Ovary (tissue), 10 donors: ENCODE measurements at places on chromosomes 11 and 22.

- DNase-seq = no peak
These were observed 3.7 kb upstream of the COMT start for GRCh38 chr22:19937616-19938473.

DNA sequence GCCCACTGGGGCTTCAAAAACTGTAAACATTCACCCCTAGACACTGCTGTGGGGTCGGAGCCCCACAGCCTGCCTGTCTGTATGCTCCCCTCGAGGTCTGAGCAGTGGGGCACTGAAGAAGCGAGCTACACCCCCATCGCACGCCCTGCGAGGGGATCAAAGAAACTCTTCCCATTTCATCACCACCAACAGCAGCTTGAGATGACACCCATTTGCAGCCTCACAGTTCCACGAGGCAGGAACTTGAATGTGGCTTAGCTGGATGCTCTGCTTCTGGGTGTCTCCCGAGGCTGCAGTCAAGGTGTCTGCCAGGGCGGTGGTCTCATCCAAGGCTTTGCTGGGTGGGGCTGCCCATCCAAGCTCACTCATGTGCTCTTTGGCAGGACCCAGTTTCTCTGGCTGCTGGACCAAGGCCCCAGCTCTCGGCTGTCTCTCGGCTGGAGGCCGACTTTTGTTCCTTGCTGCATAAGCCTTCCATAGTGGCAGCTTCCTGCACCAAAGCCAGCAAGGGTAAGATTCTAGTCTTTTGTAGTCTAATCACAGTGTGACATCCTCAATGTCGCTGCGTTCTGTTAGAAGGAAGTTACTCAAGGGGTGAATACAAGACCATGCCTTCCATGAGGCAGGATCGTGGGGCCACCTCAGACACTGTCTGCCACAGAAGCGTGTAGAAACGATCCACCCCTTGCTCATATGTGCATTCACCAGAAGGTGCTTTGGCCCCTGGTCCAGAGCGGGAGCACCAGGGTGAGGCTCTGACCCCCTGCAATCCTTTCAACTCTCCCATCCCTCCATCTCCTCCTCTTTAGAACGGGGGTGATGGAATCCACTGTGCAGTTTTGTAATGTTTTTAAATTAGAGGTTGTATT is 46.2 kb upstream of the SEPTIN5 start:
- DNase-seq = no peak

DNA sequence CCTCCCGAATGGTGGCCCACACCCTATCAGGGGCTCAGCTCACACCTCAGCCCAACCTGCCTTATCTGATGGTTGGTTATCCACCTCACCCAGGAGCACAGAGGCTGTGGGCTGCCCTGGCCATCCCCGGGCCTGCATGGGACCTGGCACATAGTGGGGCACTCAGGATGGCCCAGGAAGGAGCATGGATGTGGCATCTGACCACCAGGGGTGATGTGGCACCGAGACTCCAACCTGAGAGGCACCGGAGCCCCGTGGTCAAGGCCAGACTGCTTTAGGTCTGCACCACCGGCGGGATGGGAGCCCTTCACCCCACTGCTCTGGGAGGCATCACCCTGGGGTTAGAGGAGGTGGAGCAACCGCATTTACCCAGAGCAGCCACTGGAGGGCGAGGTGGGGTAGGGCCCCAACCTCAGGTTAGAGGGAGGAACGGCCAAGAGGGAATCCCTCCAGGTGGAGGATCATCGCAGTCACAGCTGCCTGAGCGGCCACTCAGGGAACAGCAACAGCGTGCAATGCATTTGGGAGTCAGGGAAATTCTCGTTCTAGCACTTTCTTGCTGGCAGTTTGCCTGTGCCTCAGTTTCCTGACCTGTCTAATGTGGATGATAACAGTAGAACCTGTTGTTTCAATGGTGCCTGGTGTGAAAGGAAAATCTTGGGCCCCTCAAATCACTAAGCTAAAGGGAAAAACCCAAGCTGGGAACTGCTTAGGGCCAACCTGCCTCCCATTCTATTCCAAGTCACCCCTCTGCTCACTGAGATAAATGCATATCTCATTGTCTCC is 52.9 kb upstream of the CARS1 start:
- DNase-seq = no peak

- DNase-seq = no peak
These were observed 9.3 kb downstream of the ATP5MGL start for GRCh38 chr22:42630901-42631602.

DNA sequence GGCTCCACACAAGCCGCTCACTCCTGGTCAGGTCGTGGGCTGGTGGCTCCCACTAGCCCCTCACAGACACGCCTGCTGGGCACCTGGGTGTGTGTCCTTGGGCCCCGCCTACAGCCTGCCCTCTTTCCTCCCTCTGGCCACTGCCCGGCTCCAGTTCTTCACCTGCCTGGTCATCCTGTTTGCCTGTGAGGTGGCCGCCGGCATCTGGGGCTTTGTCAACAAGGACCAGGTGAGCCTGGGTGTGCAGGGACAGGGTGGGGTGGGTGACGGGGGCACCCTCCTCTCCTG is 5.8 kb upstream of the TSSC4 start:
- no peak for DNase-seq

DNA sequence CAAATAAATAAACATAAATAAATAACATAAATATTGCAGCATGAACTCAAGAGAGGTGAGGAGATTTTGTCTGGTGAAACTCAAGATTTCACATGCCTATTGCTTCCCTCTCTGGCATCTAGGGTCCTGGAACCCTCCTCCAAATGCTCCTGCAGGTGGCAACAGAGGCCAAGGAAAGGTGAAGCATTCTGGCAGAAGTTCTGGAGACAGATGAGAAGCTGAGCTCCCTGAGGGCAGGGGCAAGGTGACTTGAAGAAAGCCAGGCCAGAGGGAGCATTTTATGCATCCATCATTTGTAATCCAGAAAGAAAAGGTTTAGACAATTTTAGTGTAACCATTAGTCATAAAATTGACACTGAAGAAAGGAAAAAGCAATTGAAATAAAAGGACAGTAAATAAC is 64.9 kb downstream of the ENDOD1 start:
- DNase-seq = no peak

DNA sequence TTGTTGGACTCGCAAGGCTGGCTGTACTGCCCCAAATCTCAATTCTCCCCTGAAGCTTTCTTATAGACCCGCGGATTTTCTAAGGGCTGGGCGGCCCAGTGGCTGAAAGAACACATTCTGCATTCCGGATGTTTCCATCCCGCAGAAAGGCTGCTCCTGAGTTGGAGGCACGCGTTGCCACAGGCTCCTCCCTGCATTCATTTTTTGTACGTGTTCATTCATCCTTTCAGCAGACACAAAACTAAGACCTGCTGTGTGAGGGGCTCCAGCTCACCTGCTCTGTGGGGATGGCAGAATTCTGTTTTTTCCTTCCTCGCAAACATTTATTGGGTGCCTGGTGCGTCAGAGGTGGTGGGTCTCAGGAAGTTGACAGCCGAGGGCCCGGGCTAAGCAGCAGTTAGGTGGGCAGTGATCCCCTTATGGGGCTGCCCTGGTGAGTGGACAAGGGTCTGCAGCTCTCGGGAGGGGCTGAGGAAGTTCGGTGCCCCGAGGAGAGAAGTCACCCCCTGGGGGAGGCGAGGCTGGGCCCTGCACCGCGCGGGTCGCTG is 23.7 kb downstream of the SHANK3 start:
- peak; percentile 3 for DNase-seq

GRCh38 chr11:24585192-24585591 is 88.3 kb downstream of the LUZP2 start:
- DNase-seq = no peak

DNA sequence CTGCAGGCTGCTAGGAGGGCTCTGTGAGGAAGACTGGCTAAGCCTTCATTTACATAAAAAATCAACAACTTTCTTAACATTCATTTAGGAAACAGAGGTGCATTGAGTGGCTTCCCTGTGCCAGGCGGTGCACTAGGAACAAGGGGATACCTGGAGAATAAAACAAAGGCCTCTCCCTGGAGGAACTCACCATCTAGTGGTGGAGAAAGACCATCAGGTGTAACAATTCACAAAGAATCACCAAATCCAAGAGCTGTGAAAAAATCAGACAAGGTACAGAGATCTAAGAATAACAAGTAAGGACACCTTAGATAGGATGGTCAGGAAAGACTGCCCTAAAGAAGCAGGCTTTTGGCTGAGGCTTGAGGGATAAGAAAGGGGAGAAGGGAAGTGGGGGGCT is 40.3 kb downstream of the CSNK2A3 start:
- DNase-seq = no peak

GRCh38 chr11:44221992-44222391 is 87.9 kb downstream of the ALX4 start:
- DNase-seq = no peak

- DNase-seq = no peak
These were observed 224.5 kb downstream of the KIRREL3 start for GRCh38 chr11:126776119-126776518.

GRCh38 chr11:67662142-67662834 is 11.8 kb upstream of the ACY3 start:
- DNase-seq = no peak

DNA sequence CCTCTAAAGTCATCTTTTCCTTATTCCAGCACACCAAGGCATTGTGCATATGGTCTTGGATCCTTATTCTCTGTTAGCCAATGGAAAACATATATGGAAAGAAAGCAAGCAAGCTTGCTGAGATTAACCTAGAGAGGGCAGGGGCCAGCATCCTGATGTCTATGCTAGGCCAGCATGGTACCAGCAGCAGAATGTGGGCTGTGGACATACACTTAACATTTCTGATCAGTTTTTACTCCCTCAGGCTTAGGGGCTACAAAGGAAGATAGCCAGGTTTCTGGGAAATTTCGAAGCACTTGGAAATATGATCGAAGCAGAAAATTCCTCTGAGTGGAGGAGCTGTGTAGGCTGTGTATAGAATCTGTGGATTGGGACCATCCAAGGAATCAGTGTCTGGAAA is 67.0 kb downstream of the ST3GAL4 start:
- DNase-seq = no peak

DNA sequence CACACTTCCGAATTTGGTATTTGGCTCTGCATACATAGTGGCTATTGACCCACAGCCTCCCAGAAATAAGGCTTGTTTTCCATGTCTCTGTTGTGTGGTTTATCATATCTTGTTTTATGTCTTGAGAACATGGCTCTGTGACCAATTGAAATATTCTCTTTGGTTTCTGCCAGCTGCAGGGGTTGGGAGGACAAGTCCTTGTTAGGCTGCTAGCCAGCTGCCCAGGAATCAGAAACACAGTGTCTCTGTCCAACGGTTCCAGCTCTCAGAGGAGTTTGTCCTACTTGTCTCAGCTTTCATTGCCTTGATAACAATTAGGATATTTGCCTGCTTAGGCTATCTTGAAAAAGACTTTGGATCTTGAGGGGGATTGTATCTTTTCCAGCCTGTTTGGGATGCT is 6.0 kb upstream of the SLC7A4 start:
- no peak for DNase-seq

GRCh38 chr11:75317446-75318122 is 33.9 kb downstream of the ARRB1 start:
- DNase-seq = no peak

DNA sequence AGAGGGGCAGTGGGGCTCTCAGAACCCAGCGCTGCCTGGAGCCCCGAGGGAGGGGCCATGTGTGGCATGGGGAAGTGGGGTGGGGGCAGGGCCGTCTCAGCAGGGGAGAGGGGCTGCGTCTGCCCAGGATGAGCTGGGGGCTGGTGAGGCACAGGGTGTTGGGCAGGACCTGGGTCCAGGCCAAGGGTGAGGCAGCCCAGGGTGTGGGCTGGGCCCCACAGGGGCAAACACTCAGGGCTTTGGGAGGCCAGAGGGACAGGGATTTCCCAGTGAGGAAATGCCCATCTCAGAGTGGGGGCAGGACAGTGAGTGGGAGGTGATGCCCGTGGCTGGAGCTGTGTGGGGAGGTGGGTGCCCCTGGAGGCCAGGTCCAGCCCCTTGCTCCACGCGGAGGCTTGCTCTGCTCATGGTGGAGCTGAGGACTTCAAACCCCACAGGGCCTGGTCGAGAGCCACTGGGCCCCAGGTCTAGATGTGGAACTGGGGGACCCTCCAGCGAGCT is 5.4 kb downstream of the PLXNB2 start:
- no peak for DNase-seq
